RWPE1 (cell line): ENCODE measurements at places on chromosomes 2 and 18.

DNA sequence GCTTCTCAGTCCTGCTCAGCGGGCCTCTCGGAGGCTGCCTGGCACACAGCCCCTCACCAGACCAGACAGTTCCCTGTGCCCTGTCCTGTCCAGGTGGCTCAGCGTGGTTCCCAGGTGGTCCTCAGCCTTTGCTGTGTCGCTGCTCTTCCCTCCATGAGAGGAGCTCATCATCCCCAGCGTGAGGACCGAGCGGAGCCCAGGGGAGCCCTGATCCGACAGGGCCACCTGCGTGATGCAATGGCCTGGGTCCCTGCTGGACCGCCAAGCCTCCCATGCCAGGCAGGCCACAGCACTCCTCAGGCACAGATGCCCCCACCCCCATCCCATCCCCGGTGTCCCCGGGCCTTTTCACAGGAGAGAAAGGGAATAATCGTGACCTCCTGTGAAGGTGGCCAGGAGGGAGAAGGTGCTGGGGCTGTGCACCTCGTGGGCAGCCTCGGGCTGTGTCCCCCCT is 4.3 kb downstream of the GPC1 start:
- DNase-seq: no peak

- peak; percentile 72 for DNase-seq
Observed at GRCh38 chr18:21074336-21075323, 37.0 kb downstream of the ROCK1 start.

DNA sequence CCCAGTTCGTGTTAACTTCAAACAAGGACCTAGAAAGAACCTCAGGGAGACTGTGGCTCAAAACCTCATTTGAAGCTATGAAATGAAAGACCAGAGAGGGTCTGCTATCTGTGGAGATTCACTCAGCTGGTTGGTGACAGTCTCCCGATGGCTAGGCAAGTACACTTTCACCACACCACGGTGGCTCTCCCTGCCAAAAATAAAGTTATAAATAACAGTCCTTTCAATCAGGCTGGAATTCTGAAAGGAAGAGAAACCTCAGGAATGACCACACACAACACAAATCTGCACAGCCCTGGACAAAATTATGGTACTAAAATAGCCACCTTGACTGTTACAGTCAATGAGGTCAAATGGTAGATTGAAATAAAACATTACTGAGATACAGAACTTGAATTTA is 160.3 kb upstream of the ACAA2 start:
- no peak for DNase-seq

DNA sequence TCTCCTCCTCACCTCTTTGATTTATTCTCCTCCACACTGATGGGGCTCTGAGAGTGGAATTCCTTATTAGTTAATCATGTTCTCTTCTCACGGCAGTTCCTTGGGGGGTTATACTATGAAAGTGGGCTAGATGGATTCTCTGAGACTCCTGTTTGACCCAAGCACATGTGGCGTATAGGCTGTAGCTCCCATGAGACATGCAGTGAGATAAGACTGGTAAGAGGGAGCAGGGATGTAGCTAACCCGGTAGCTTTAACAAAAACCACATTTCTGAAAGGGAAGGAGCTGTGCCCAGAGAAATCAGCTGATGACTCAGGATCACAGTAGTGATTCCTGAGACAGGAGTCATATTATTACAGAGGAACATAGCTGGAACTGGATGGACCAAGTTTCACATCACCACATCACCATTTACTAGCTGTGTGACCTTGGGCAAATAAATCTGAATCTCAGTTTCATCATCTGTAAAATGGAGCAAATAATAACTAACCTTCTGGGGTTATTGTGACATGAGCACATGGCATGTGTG is 82.9 kb downstream of the CRIM1 start:
- peak; percentile 96 for DNase-seq

DNA sequence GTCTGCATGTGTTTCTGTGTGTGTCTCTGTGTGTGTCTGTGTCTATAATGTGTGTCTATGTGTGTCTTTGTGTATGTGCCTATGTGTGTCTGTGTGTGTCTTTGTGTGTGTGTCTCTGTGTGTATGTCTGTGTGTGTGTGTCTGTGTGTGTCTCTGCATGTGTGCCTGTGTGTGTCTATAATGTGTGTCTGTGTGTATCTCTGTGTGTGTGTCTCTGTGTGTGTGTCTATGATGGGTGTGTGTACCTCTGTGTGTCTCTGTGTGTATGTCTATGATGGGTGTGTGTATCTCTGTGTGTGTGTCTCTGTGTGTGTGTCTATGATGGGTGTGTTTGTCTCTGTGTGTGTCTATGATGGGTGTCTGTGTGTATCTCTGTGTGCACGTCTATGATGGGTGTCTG is 126.2 kb upstream of the GPC1 start:
- no peak for DNase-seq

GRCh38 chr2:168568476-168569267 is 112.6 kb downstream of the CERS6 start:
- no peak for DNase-seq

- DNase-seq: peak; percentile 2
Observed at GRCh38 chr18:74963820-74964446, 245.0 kb downstream of the PTGR3 start.

GRCh38 chr2:118750959-118751565 is 96.4 kb downstream of the EN1 start:
- peak; percentile 35 for DNase-seq

DNA sequence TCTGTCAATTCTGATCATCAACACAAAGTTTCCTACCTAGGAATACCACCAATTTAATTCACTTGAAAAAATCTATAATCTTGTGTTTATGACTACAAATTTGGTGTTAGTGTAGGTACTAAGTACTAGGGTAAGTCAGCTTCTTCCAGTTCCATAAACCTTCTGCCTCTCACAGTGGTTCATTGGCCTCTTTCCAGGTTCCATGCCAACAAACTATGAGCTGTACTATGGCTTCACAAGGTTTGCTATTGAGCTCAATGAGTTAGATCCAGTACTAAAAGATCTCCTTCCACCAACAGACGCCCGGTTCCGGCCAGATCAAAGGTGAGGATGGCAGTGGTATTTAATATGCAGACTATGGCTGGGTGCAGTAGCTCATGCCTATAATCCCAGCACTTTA is 58.8 kb downstream of the PRKRA start:
- no peak for DNase-seq

DNA sequence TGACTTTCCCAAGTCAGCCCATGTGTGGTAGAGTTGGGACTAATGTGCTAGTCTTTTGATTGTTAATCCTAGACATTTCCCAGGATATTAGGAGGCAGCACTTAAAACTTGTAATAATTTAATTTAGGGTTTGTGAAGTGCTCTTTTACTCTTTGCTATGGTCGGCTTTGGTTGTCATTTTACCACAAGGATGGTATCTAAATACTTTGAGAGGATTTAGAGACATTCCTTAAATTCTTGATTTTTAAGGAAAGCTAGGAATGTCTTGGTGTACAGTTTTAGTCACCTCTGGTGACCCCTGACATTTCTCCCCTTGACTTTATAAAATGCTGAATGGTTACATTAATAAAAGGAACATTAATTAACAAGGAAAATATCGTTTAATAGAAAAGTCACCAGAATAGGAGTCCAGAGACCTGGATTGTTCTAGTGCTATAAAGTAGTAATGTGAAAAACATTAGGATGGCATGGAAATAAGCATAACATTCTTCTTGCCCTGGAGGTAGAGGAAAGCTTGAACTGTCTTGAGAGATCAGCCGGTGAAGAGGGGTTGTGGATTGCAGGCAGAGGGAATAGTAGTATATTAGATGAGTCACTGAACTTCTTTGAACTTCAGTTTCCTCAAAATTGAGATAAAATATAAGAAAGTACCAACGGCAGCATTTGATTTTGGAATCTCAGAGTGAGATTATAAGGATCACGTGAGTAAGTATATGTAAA is 209.2 kb downstream of the MCFD2 start:
- no peak for DNase-seq

DNA sequence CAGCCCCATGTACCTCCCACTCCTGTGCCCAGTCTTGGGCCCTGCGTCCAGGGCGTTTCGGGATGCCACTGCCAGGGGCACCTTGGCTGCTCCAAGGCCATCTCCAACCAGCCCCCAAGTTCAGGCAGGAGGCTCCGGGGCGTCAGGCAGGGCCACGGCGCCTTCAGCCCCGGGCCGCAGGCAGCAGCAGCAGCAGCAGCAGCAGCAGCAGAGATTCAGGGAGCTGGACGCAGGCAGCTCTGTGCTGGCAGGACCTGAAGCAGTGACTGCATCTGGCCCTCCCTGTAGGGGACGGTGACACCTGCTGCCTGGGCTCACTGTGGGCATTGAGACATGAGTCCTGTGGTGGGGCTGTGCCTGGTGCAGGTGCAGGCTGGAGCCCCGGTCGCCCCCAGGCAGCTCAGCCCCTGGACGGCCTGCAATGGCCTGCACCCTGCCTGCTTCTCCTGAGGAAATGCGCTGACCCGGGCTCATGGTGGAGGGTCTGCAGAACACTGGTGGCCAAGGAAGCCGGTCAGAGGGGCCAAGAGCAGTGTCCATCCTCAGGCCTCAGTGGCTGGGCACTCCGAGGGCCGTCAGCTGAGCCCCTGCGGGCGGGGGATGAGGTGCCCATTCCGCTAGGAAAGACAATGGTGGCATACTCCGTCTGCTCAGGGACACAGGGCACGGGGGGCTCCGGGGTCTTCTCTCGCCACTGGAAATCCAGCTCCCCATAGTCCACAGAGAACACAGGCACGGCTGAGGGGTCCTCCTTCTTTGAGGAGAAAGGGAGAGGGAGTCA is 8.0 kb downstream of the PDCD1 start:
- no peak for DNase-seq

DNA sequence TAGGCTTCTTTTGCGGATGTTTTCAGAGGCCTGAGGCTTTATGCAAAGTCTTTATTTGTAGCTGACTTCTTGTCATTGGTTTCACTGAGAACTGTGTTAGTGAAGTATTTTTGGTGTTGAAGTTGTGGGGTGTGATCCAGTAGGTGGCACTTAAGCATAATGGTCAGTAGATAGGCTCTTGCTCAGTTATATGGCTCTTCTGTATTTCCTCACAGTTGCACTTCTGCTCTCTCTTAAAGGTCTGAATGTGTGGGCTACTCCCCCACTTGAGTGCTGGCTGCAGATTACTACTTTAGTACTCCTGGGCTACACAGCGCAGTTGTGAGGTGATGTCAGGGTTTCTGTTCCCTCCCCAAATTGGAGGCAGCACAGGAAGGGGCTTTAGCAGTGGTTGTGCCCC is 133.8 kb upstream of the SCN7A start:
- no peak for DNase-seq

DNA sequence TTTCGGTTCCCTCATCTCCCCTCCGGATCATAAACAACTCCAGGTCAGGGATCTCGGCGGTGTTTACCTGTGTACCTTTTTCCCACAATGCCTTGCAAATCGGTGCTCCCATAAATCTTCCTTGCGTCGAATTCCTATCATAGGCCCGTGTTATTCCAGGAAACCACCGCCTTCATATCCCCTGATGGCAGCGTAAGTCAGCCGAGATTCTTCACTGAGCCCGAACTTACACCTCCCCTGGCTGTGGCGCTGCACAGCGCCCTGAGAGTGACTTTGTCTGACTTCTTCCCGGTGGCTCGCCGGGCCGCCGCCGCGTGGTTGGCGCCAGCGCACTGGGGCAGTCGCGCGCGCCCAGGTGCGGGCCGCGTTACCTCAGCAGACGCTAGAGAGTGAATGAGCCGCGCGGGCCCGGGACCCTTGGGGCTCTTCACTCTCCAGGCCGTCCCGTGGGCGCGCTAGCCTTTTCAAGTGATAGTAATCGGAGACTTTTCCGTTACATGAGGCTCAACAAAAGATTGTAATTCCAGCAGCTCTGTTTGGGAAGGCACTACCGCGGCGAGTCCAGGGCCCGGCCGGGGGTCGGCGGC is 101.6 kb downstream of the SPTBN1 start:
- peak; percentile 55 for DNase-seq

DNA sequence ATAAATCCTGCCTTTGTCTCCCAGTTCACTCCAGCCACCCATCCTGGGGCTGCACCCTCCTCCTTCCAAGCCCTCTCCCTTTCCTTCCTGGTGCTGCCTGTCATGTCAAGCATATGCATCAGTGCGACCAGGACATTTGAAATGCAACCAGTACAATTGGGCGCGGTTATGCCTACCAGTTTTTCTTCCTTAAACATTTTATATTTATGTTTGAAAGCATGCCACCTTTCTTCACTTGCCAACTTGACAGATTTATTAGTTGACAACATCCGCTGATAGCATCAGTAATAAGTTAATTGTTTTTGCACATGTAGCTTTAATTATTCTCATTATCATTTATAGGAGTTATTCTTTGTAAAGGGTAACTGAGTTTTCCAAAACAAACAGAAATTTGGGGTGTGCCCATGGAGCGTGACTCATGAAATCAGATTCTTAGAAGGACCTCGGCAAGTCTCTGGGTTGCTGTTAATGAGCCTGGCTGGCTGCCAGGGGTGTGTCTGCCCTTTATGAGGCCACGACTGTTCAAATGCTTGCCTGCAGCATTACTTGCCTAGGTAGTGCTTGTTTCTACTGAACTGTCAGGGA is 32.8 kb upstream of the IL1B start:
- peak; percentile 79 for DNase-seq

DNA sequence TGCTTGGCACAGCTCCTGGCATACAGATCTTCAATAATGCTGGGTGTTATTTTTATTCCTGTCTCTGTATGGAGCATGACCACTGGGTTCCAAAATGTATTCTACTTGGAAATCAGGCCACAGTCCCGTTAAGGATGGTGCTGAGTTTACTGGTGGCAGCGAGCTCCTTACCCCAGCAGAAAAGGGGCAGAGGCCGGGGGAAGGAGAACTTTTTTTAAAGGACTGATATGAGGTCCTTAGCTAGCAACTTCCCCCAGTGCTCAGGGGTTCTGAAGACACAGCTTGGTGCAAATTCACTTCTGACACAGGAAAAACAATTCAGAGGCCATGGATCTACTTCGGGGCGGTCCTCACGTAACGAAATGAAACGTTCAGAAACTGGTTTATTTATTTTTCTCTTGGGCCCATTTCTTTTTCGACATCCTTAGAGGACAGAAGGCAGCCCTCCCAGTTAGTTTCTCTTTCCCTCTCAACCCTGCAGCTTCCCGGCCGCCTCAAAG is 872 bp downstream of the RDH14 start:
- peak; percentile 1 for DNase-seq

- no peak for DNase-seq
Observed at GRCh38 chr2:69322631-69323030, 64.4 kb downstream of the GFPT1 start.

DNA sequence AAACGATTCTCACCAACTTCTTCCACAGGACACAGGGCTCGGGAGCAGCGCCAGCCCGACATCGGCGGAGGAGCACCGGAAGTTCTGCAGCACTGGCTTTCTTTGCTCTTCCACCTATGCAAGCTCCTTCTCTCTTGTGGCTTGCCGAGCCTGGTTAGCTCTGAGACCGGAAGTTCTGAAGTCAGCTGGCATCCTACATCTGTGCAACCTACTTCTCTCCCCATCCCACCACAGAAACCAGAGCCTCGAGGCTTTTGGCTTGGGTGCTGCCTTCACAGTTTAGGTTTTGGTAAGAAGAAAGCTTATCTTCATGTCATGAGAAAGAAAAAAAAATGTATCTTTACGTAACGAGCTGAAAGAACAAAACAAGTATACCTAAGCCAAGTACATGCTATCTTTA is 111.7 kb downstream of the ANKRD44 start:
- DNase-seq: no peak

DNA sequence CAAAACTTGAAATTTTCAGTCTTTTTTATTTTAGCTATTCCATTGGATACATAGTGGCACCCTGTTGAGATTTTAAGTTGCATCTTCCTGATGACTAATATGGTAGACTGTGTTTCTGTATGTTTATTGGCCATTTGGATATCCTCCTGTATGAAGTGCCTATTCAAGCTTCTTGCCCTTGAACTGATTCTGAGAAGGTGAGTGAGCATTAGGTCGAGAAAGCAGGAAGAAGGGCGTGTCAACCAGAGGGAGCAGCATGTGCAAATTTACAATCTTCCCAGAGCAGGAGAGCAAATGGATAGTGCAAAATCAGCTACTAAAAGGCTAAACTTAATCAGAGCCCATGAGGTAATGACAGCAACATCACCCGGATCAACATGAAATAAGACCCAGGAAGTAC is 8.6 kb downstream of the INPP1 start:
- no peak for DNase-seq
